ENCODE measurements at places on chromosomes 11 and 22.

- no peaks in the 10 kb centered on the region for H3K4me1 ChIP-seq
- H3K27ac ChIP-seq = no peak overlapping the region
- DNase-seq = no peak
- no peak overlapping the region for H3K4me3 ChIP-seq
- no peaks in the 10 kb centered on the region for H3K27me3 ChIP-seq
Measured at GRCh38 chr11:26018336-26018735, 313.6 kb upstream of the ANO3 start.

DNA sequence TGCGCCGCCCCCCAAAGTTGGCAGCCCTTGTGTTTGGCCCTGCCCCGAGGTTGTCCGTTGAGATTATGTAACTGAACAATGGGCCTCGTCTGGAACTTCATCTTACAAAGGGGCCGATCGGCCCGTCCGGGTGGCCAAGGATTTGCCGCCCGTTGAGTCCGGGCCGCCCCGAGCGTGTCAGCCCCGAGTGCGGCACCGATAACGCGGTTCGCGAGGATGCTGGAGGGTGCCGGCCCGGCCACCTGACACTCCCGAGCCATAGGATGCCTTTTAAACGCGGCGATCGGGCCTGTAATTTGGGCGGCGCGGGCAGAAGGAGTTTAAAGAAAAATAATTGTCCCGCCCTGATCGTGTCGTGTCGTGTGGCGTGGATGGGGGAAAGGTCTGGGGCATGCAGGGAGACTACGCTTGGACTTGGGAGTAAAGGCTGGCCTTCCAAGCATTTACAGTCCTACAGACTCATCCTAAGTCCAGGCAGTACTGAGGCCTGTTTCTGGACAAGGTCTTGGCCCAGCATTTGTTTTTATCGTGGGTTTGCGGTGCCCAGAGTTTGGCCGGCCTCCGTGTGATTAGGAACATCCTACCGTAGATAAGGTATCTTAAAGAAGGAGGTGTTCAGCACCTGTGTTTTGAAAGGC is 1.3 kb downstream of the WEE1 start:
- H3K27me3 ChIP-seq = no peaks in the 10 kb centered on the region
- peak overlapping the region; percentile 96 for H3K27ac ChIP-seq
- no peaks in the 10 kb centered on the region for H3K4me1 ChIP-seq
- H3K36me3 ChIP-seq = no peaks in the 10 kb centered on the region
- DNase-seq = peak; percentile 75

DNA sequence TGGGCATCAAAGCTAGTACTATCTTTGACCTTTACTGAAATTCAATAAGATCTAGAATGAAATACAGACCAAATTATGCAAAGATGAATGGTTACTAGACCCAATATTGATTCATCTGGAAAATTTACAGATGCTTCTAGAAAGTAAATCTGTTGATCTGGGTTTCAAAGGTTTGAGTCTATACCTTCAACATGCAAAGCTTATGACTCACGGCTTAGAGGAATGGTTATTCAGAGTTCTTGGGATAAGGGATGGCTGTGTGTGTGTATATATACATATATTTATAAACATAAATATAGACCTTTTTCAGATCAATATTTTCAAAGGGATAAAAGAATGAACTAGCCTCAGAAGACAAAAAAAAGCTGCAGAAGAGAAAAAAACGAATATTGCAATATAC is 1.3 kb downstream of the SPTY2D1 start:
- DNase-seq = no peak
- peak overlapping the region; percentile 75 for H3K4me3 ChIP-seq
- H3K4me1 ChIP-seq = peaks cover 28% of the 10 kb centered on the region
- H3K36me3 ChIP-seq = no peaks in the 10 kb centered on the region
- H3K27me3 ChIP-seq = no peaks in the 10 kb centered on the region

DNA sequence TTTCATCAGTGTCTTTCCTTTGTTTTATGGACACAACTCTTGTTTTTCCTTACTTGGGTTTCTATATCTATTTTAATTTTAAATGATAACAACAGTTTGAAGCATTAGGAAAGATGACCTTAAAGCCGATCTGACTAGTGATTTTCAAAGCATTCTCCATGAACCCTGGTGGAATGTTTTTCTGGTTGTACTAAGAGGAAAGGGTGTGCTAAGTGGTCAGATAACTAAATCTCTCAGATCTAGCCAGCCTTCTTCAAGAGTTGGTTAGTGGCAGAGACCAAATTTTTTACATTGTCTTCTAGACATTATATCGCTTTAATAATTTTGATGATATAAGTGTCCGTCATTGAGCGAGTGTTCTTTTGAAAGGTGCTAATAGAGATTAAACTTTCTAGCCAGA is 134.4 kb downstream of the METTL15 start:
- H3K27ac ChIP-seq = peak overlapping the region; percentile 66
- peaks cover 3% of the 10 kb centered on the region for H3K4me1 ChIP-seq
- H3K4me3 ChIP-seq = no peak overlapping the region

DNA sequence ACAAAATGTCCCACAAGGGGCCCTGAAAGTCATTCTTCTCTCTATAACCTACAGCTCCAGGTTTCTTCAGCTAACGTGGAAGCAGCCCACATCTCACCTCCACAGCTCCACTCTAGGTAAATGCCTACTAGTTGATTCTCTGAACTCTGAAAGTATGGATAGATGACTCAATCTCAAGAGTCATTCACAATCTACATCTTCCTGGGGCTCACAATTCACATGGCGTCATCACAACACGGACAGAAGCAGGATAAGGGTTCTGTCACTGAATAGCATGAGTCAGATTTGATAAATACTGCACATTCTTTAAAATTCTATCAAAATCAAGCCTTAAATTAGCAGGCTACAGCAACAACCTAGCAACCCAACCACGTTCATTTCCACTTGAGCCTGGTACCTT is 96.3 kb downstream of the PLEKHA7 start:
- no peak overlapping the region for H3K4me3 ChIP-seq
- DNase-seq = no peak
- H3K27ac ChIP-seq = no peak overlapping the region
- no peaks in the 10 kb centered on the region for H3K36me3 ChIP-seq
- H3K27me3 ChIP-seq = no peaks in the 10 kb centered on the region

DNA sequence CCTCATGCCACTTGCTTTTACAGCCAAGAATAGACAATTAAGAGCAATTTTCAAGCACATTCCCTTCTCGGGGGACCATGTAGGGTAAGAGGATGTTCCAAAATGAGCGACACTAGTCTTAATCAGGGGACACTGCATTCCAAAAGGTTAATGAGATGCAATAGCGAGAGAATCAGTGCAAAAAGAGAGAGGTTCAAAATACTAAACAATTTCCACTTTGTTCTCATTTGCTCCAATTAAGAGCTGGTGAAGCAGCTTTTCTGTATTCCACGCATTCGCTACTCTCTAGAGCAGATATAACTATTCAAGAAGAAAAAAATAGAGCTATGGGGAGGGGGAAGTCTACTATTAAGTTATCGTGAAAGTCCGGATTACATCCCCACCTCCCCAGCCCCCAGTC is 811 bp downstream of the LRRC4C start:
- H3K4me3 ChIP-seq = no peak overlapping the region
- H3K4me1 ChIP-seq = peaks cover 4% of the 10 kb centered on the region
- no peaks in the 10 kb centered on the region for H3K36me3 ChIP-seq
- H3K27ac ChIP-seq = no peak overlapping the region
- peaks cover 7% of the 10 kb centered on the region for H3K27me3 ChIP-seq
- no peak for DNase-seq

DNA sequence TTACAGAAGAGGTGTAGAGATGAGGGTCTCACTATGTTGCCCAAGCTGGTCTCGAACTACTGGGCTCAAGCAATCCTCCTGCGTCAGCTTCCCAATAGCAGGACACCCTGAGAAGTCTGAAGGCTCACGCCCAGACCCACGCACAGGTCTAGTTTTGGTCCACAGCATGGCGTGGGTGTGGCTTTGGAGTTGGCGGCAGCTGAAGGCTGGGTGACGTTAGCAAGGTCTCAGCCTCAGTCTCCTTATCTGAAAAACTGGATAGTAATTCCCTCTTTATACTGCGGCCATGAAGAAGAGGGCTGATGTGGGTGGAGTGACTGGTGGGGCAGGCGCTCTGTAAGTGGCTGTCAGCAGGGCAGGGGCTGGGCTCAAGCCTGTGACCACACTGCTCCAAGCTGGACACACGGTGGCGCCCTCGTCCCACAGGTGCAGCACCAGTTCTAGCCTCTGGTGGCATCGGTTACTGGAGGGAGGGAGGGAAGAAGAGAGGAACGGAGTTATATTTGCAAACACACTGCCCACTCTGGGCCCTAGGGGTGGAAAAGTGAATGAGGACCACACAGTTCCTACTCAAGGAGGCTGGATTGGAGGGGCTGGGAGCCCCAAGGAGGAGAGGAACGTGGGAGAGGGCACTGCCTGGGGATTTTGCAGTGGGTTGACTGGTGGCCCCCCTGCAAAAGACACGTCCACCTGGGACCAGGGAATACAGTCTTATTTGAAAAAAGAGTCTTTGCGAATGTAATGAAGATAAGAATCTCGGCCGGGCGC is 19.6 kb upstream of the CARD10 start:
- H3K27me3 ChIP-seq = no peaks in the 10 kb centered on the region
- no peak overlapping the region for H3K4me3 ChIP-seq
- no peak overlapping the region for H3K27ac ChIP-seq
- peaks cover 23% of the 10 kb centered on the region for H3K4me1 ChIP-seq
- no peaks in the 10 kb centered on the region for H3K36me3 ChIP-seq

GRCh38 chr11:94849839-94850238 is 81.7 kb downstream of the AMOTL1 start:
- H3K36me3 ChIP-seq = peaks cover 35% of the 10 kb centered on the region
- H3K4me3 ChIP-seq = no peak overlapping the region
- no peak for DNase-seq
- no peaks in the 10 kb centered on the region for H3K27me3 ChIP-seq

GRCh38 chr11:16361108-16361865 is 4.9 kb upstream of the SOX6 start:
- H3K4me3 ChIP-seq = no peak overlapping the region
- H3K27ac ChIP-seq = no peak overlapping the region
- H3K4me1 ChIP-seq = no peaks in the 10 kb centered on the region
- H3K27me3 ChIP-seq = no peaks in the 10 kb centered on the region

GRCh38 chr11:3609416-3610265 is 32.2 kb downstream of the ART5 start:
- no peaks in the 10 kb centered on the region for H3K36me3 ChIP-seq
- no peaks in the 10 kb centered on the region for H3K4me1 ChIP-seq
- DNase-seq = no peak
- H3K4me3 ChIP-seq = no peak overlapping the region
- no peak overlapping the region for H3K27ac ChIP-seq

DNA sequence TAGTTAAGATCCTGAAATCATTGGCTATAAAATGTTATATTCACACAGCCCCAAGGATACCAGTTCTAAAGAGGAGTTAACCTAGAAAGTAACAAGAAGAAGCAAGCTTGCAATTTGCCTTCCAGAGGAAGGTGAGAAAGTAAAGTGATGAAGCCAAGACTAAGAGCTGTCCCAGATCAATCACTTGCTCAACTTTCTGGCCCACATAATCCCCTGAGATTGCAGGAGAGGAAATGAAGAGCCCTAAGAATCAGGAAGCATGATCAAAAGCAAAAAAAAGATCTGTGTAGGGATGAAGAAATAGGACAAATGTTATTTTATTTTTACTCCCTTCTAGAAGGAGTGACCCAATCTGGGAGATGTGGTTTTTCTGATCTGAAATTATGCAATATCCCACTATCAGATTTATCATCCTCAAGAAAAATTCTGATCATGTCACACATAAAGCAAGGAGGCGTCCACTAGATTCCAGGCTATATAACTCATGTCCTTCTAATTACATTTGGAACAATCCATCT is 180.3 kb upstream of the GUCY1A2 start:
- H3K27me3 ChIP-seq = no peaks in the 10 kb centered on the region
- DNase-seq = no peak
- no peak overlapping the region for H3K4me3 ChIP-seq
- no peaks in the 10 kb centered on the region for H3K4me1 ChIP-seq
- no peak overlapping the region for H3K27ac ChIP-seq

DNA sequence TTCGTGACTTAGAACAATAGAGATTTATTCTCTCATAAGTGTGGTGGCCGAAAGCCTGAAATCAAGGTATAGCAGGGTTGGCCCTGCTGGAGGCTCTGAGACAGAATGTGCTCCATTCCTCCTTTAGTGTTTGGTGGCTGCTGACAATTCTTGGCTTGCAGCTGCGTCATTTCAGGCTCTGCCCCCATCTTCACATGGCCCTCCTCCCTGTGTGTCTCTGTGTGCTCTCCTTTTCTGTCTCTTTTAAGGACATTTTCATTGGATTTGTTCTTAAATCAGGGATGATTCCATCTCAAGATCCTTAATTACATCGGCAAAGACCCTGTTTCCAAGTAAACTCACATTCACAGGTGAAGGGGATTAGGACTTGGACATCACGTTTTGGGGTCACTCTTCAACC is 10.2 kb upstream of the APOL6 start:
- no peaks in the 10 kb centered on the region for H3K36me3 ChIP-seq
- no peaks in the 10 kb centered on the region for H3K27me3 ChIP-seq
- no peak for DNase-seq
- H3K4me3 ChIP-seq = no peak overlapping the region
- H3K27ac ChIP-seq = peak overlapping the region; percentile 85

GRCh38 chr22:24695561-24696511 is 78.7 kb downstream of the PIWIL3 start:
- H3K4me3 ChIP-seq = no peak overlapping the region
- H3K27me3 ChIP-seq = peaks cover 17% of the 10 kb centered on the region
- no peak overlapping the region for H3K27ac ChIP-seq
- no peak for DNase-seq

DNA sequence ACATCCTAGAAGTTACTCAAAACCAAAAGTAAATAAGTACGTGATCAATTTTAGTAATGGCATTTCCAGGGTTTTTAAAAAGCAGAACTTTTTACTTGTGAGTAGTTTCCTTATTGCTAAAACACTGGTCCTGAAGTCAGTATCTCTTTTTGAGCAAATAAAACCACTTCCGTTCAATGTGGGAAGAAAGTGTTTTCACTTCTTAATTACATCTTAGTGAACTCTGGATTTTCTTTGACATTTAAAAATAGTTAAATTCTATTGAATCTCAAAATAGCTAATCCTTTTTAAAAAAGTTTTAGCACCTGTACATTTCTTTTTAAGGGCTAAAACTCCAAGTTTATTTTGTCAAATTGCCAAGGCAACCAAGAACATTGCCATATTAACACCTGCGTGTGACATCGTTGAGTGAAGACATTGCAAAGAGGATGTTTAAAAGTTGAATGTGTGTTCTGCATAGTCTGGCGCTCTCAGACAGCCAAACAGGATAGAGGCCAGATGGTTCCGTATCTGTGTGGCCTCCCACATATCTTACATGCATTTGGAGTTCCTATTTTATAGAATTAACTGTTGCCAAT is 17.2 kb upstream of the OR5B21 start:
- peak overlapping the region; percentile 17 for H3K27ac ChIP-seq
- no peak for DNase-seq
- H3K27me3 ChIP-seq = no peaks in the 10 kb centered on the region
- peaks cover 26% of the 10 kb centered on the region for H3K36me3 ChIP-seq

GRCh38 chr11:66421492-66422205 is 814 bp downstream of the NPAS4 start:
- peaks cover 36% of the 10 kb centered on the region for H3K4me1 ChIP-seq
- DNase-seq = peak; percentile 90
- no peak overlapping the region for H3K4me3 ChIP-seq
- H3K27me3 ChIP-seq = no peaks in the 10 kb centered on the region
